Activated CD8-positive, alpha-beta memory T cell treated with anti-CD3 and anti-CD28 coated beads for 1 hour (primary cell): ENCODE measurements at places on chromosomes 6 and 20.

- no peak for DNase-seq
Observed at GRCh38 chr6:84135291-84135690, 92.2 kb downstream of the CEP162 start.

DNA sequence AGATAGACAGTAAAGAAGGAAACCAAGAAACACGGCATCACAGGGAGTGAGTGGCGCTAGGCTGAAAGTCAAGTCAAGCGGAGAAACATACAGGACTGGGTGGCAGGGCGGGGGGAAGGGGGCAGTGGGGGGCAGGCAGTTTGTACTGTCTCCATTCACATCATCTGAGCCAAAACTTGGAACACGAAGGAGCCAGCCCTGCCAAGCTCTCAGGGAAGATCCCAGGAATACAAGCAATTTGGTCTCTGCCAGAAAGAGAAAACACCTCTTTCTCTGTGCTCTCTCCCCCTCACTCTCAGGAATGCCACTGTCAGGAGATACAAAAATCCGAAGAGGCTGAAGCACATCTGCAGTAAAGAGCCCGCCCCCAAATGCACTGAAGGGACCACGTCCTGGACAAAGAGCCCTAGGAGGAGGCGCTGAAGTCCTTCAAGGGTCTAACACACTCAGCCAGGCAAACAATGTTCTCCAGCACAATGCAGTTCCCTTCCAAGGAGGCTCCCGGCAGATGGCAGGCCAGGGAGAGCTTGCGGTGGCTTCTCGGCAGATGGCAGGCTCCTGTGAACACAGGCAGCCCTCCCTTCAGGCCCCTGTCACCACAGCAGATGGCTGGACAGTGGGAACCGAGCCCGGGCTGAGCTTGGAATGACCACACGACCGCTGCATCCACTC, 90.0 kb downstream of the ATP9A start:
- no peak for DNase-seq

- DNase-seq, result no peak
Observed at GRCh38 chr20:57613481-57613921, 6.7 kb downstream of the ZBP1 start.

DNA sequence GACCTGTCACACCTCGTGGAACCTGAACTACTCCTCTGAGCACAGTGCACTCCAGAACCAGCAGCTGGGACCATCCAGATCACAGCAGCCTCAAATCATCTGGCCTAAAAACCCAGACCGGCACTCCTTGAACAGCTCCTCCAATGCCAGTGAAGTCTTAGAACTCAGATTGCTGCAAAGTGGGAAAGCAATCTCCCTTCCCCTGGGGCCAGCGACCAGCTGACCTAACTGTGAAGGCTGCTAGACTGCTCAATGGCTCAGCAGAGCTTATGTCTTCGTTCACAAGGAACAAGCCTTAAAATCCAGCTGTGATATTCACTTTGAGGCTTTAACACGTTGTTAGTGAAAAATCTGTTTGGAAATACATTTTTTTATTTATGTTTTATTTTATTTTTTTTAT, 243.2 kb downstream of the ANKRD60 start:
- no peak for DNase-seq

GRCh38 chr6:35141007-35141655, at the start of gene TCP11:
TSS of gene TCP11 (minus strand) at chr6:35141339. CDS start at chr6:35140870, 469 bp downstream.
- no peak for DNase-seq

- no peak for DNase-seq
Observed at GRCh38 chr6:148195511-148195910, 147.1 kb upstream of the SASH1 start.
